ENCODE measurements at places on chromosomes 16 and 17.
A peak's percentile ranks its signal among the peaks of the same experiment; 100 is the strongest.

GRCh38 chr17:33623841-33624240, 330.7 kb upstream of the ASIC2 start:
- no peak for DNase-seq

DNA sequence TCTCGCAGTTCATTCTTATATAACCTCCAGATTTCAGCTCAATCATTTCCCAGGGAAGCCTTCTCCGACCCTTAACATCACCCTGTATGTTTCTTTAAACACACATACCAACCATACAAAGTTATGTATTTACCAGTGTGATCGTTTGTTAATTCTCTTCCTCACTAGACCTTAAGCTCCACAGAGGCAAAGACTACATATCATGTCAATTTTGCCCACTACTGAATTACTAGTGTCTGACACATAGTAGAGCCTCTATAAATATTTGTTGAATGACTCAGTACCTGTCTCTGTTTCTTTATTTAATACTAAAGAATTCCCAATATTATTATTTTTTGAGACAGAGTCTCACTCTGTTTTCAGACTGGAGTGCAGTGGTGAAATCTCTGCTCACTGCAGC, 137.2 kb downstream of the SHISA9 start:
- DNase-seq, result no peak

- DNase-seq, result peak; percentile 50
Observed at GRCh38 chr17:77404812-77405581, 264.2 kb downstream of the SEC14L1 start.

GRCh38 chr17:75433218-75433783, 23.1 kb upstream of the TMEM94 start:
- no peak for DNase-seq

DNA sequence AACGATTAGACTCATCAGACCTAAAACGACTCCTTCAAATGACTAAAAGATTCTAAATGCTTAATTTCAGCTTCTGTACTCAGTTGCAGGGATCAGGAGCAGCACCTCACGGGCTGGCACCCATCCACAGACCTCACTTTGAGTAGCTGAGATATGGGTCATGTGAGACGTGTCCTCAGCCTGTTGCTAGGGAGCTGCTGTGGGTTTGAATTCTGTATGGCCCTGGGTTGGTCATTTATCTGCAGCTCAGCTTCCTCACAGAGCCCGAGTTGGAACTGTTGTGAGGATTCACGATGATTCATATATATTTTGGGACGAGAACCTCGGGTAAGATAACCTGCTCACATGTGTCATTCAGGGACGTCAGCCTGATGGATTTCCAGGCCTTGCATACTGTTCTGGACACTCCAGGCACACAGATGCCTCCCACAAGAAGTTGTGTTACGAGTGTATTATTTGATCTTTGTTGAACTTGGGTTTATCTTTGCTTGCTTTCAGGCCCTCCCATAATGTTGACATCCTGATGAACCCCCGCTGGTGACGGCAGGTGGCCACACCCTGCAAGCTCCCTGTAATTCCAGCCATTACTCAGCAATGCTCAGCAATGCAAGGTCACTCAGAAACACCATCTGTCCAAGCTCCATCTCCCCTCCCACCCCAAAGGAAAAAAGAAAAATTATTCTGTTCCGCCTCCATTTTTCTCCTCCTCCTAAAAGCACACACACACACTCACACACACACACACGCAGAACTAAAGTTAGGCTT, 137.6 kb downstream of the RBFOX3 start:
- no peak for DNase-seq

GRCh38 chr17:2204393-2204792, 99.2 kb downstream of the SMG6 start:
- no peak for DNase-seq

GRCh38 chr17:9226130-9226793, 205.0 kb downstream of the NTN1 start:
- DNase-seq, result no peak

DNA sequence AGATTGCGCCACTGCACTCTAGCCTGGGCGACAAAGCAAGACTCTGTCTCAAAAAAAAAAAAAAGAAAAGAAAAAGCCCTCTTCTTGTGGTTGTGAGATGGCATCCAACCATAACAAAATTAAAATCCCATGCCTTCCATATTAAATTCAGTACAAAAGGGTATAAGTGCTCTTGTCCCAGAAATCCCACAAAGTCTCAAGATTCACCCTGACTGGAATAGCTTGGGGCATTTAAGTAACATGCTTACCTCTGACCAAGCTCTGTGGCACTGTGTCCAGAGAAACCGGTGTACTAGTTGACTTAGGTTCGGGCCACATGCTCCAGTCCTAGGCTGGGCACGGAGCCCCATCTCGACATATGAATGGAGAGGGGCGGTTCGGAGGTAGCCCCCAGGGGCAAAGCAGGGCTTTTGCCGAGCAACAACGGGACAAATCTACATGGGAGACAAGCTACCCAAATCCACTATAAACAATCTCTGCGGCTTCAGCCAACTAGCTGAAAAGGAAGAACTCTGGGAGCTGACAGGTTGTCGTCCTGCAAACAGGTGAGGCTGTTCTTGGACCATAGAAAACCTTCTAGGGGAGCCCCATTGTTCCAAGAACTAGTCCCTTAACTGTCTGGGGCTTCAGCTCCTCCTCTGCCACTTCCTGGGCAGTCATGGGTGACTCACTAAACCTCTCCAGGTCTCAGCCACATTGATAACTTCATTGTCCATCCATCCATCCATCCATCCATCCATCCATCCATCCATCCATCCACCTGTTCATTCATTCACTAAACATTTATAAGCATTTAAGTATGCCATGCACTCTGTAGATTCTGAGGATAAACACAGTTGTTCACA, 10.3 kb upstream of the IL4R start:
- no peak for DNase-seq

DNA sequence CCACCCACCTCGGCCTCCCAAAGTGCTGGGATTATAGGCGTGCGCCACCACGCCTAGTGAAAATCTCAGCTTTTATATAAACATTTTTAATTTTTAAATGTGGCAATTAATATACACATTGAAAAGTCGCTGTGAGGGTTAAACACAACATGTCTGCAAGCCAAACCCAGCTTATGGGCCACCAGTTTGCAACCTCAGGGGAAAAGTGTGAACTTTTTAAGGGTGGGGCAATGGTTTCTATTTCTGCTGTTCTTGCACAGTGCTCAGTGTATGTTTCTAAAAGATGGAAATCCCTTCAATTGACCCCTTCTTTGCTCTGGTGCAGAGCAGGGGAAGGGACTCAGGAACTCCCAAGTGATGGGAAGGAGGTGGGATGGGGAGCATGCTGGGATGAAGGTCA, 18.3 kb upstream of the SUPT4H1 start:
- no peak for DNase-seq

DNA sequence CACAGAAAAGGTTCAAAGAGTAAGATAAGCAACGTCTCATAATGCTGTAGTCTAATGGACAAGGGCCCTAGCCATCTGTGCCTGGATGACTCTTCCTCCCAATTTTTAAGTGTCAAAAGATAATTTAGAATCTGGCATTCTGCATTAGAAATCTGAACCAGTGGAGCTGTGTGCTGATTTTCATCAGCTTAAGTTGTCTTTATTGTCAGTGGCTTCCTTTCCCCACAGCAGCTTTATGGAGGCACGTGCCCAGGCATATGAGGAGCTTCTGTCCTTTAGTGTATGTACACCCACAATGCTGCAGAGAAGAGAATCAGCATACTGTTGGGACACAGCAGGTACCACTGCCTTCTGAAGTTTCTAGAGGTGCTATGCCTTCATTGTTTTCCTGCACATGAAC, 37.9 kb downstream of the HEATR6 start:
- DNase-seq, result no peak

DNA sequence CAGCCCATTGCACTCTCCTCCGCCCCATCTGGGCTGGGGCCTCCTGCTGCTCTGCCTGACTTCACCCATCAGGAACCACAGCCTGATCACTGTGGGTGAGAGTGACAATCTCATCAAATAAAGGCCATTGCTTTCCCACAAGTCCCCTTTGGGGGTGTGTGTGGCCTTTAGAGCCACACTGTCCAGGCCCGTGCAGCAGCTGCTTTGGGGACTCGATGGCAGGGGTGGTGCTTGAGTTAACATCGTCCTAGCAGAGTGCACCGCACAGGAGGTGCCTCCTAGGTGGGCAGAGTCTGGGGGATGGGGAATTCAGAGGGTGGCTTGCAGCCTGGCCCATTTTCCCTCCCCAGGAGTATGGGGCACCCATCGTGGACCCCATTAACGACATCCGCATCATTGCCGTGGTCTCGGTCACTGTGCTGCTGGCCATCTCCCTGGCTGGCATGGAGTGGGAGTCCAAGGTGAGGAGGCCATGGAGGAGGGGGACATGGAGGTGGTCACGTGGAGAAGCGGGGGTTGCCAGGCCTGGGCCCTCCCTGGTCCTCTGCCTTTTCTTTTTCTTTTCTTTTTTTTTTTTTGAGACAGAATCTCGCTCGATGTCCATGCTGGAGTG, 5.4 kb downstream of the SLC12A3 start:
- no peak for DNase-seq

GRCh38 chr17:31811101-31811500, 47.9 kb downstream of the COPRS start:
- no peak for DNase-seq

- no peak for DNase-seq
Observed at GRCh38 chr16:10868596-10869469, 8.2 kb upstream of the CIITA start.

DNA sequence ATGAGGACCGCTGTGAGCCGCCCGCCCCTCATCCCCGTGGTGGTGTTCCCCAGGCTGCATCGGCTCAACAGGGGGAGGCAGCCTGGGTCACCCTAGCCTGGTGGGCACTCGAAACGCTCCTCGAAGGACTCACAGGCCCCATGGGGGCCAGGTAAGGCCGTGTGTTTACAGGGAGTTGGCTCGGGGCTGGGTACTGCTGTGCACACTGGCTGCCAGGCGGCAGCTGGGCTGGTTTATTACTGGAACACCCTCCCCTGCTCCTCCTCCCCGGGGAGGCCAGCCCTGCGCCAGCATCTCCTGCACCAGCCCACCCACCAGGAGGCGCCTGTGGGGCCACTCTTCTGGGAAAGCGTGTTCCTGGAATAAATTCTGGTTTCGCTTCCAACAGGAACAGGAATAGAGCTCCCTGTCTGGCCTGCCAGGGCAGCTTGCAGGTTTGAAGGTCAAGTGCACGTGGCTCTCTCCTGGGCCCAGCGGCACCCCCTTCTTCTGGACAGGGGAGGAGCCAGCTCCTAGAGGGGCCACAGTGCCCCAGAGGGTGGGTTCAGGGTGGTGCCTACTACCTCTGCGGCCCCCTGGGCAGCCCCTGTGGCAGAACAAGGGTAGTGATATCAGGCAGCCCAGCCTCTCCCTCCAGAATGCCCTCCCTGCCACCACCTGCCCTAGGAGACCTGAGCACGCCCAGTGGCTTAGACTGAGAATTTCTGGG, 11.3 kb downstream of the MCRIP1 start:
- no peak for DNase-seq

DNA sequence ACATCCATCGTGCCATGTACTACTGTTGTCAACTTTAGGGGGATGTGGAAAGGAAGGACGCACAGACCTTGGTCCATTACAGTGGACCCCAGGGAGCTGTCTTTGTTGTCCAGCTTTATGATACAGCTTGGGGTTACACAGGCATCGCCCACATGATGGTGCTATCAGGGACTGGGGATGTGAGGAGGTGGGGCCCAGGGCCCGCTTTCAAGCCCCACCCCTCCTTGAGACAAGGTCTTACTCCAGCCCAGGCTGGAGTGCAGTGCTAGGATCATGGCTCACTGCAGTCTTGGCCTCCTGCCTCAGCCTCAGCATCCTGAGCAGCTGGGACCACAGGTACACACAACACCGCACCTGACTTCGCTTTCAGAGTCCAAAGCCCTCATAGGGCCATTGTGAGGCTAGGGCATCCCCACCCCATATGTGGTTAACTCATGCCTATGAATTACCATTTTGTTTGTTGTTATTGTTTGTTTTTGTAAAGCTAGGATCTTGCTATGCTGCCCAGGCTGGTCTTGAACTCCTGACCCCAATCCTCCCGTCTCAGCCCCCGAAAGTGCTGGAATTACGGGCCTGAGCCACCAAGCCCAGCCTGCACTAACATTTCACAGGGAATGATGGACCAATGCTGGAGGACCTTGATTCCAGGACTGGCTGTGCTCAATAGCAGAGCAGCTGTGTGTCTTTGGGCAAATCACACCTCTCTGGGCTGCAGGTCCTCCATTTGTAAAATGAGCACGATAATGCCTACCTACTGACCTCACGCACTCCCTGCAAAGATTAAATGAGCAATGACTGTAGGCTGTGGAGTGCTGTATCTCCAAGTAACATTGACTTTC, 17.2 kb downstream of the ST3GAL2 start:
- no peak for DNase-seq

- peak; percentile 97 for DNase-seq
Observed at GRCh38 chr17:43360739-43361505, 37.9 kb upstream of the ARL4D start.

DNA sequence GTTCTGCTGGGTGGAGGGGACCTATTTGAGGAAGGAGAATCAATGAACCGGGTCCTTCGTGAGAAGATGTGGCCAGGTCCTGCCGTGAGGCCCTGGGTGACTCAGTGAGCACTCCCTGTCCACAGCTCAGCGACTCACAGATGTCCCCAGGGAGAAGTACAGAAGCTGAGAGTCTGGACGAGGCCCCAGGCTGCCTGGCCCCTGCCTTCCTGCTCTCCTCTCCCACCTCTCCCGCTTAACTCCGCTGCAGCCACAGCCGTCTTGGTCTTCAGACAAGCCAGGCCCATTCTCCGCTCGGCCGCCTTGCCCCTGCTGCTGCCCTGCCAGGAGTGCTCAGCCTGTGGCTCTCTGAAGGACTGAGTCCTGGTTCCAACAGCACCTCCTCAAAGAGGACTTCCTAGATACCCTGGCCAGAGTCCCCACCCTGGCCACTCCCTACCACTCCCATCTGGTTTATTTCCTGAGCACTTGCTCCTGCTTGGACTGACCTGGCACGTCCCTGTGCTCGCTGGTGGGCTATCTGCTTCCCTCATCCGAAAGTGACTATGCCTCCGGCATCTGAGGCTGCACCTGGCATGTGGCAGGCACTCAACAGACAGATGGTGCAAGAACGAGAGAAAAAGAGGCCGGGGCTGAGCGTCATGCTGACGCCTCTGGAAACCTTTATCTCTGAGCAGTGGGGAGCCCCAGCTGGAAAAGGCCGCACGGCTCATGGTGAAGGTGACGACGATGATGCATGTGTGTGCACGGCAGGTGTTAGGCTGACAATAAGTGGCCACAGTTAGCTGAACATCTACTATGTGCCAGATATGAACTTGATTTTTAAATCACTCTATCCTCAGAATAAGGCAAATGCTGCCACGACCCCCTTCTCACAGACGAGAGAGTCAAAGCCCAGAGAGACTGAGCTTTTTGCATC, 9.2 kb upstream of the TNFRSF13B start:
- peak; percentile 26 for DNase-seq

- no peak for DNase-seq
Observed at GRCh38 chr17:44688200-44688599, 1.4 kb downstream of the CCDC43 start.

- no peak for DNase-seq
Observed at GRCh38 chr17:47210105-47210504, 957 bp downstream of the MYL4 start.

- DNase-seq, result peak; percentile 50
Observed at GRCh38 chr17:2282297-2282873, 21.2 kb downstream of the SMG6 start.

GRCh38 chr17:9959377-9959981, 54.4 kb upstream of the RCVRN start:
- no peak for DNase-seq

GRCh38 chr16:65126845-65127624, 5.2 kb upstream of the CDH11 start:
- DNase-seq, result no peak

GRCh38 chr17:75707079-75707571, 14.1 kb upstream of the ITGB4 start:
- DNase-seq, result no peak

- DNase-seq, result peak; percentile 93
Observed at GRCh38 chr16:48963901-48964615, 317.6 kb downstream of the CBLN1 start.

- DNase-seq, result no peak
Observed at GRCh38 chr16:85205747-85206471, 93.6 kb upstream of the CIBAR2 start.
